ENCODE measurements at places on chromosomes 7 and 10.

- DNase-seq: no peak
Measured at GRCh38 chr7:39525926-39526325, 40.3 kb upstream of the YAE1 start.

DNA sequence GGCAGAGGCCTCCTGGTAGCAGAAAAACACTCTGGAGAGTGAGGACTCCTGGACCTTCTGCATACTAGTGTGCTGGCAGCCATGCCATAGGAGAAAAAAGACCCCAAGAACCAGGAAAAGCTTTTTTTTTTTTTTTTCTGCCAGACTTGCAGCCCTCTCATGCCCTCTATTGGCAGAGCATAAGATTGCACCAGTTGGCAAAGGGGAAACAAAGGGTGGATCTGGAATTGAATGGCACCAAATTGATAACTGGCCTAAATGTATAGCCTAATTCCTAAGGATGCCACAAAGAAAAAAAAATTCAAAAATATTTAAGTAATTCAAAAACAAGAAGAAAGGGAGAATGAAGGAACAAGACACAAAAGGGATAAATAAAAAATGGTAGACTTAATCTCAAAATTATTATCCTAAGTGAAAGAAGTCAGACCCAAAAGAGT, 112.5 kb upstream of the GHITM start:
- no peak for DNase-seq

DNA sequence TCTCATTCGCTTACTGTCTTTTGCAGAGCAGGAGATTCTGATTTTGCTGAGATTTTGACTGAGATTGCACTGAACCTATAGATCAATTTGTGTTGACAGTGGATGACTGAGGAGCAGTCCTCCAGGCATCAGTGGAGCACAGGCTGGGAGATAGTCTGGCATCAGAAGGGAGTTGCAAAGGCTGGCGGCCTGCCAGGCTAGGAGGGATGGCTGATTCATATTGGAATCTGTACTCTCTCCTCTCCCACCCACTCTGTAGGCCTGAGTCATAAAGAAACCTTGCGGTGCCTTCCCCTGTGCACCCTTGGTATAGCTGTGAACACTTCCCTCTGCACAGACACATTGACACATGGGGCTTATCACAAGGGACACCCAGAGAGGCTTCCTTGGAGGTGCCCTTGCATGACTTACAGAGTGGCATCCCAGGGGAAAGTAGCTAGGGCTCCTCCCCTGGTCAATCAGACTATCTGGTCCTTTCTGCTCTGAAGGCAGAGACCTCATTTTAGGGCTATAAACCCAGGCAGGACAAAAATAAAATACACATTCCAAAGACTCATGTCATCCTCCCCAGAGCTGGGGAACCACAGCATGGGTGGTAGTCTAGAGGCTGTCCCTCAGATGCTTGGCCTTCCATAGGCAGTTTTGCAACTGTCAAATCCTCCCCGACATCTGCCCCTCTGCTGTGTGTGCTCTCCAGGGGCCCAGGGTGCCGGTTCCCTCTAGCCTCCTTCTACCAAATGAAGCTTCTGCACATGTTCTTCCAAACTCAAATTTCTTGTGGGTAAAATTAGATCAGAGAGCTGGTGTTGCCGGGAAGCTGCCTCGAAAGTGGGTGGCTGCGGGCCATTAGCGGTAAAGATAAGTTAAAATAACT, 37.4 kb upstream of the EEPD1 start:
- DNase-seq: no peak

DNA sequence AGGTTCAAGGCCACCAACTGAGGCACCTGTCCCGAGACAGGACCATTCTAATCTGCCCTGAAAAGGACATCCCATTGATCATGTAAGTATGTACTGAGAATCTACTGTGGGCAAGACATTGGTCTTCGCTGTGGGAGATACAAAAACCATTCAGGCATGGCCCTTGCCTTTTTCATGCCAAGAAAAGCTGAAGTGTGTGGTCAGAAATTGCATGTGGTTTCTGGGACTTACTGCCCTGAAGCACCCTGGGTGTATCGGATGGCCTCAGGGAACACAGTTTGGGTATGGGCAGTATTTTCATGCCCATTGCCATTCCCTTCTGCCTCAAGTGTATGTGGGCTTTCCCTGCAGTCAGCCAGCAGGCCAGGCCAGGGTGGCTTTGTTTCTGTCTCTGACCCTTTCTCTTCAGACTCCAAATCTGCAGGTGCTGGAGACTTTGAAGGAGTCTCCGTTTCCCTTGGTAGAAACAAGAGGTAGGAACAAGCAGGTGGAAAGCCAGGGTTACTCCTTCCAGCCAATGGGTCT, 285.7 kb downstream of the ZEB1 start:
- DNase-seq: no peak

DNA sequence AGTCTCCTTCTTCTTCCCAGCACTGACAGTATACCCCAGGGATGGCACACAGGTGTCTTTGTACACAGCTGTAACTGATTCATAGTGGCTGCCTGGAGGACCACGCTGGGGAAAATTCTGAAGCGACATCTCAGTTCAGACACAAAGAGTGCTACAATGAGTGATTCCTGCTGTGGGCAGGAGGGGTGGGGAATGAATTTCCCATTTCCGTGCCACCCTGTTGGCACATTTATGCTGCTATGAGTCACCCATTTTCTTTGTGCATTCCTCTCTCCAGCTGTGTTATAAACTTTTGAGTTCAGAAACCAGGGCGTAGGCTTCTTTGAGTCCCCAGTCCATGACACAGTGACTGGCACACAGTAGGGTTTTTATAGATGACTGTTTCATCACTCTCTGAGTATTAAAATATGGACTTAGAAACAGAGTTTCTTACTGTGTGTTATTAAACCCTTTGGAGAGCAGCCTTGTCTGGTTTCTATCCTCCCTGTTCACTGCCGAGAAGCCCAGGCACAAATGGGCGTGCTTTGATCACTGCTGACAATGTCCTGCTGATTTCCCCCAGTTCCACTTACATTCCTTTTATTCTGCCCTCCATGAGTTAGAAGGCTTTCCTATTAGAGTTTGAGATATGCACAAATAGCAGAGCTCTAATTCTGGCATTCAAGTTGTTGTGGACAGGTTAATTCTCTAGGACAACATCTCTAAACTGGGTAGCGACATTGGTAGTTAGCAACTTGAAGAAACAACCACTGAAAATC, 24.0 kb upstream of the NPS start:
- DNase-seq: no peak
